Kidney glomerular epithelial cell (primary cell): ENCODE measurements at places on chromosomes 4 and X.

- DNase-seq: no peak
Measured at GRCh38 chr4:157221426-157221894, 932 bp downstream of the GRIA2 start.

GRCh38 chr4:155709918-155710317, 43.3 kb downstream of the GUCY1A1 start:
- DNase-seq: no peak

DNA sequence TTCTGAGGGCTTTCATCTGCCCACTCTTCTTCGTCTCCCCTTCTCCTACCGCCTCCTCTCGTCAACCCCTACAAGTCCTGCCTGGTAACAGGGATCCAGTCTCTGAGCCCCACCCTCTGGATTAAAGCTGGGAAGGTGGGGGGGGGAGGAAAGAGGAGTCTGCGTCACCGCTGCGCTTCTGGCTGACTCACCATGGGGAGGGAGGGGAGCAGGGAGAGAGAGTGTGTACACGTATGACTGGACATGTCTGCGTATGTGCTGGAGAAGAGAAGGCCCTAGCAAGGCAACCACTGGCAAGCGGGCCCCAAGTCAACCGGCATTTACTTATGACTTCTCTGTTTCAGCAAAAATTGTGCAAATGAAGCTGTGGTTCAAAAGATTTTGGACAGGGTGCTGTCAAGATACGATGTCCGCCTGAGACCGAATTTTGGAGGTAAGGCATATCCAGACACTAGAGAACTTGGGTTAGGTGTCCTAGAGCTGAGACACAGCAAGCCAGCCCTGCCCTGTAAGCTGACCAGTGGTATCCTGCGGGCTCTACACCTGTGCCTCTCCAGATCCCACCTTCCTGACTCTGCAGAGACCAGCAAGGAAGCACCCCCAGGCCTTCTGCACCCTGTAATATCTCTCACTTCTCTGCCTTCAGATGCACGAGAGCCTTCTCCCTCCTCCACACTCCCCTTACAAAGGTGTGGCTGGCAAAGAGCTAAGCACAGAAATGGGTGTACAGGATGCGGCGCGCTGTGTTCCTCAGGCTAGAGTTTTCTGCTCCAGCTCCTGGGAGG, 2.5 kb downstream of the GABRQ start:
- DNase-seq: no peak

DNA sequence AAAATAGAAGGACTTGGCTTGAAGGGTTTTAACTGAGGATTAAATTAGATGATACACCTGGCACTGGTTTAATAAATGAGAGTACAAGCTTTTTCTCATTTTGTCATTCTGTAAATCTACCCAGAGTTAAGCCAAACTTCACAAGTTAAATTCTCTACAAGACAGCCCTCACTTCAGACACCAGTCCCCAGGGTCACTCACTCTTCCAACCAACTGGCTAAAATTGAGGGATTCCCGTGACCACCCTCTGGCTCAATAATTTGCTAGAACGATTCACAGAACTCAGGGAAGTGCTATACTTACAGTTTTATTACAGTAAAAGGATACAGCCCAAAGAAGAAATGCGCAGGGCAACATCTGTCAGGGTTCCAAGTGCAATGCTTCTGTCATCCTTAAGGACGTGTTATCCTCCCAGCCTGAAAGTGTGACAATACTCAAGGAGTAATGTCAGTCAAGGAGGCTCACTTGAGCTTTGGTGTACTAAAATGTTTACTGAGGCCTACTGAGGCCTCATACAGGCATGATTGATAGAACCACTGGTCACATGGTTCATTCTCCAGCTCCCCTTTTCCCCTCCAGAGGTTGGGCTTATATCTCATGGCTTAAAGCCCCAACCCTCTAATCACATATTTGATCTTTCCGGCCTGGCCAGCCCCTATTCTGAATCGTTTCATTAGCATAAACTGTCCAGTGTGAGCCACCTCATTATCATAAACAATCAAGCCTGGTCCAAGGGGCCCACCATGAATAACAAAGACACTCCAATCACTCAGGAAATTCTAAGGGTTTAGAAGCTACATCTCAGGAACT, 9.6 kb upstream of the TMSB4X start:
- no peak for DNase-seq

GRCh38 chr4:185914583-185915199, 102.7 kb upstream of the SORBS2 start:
- no peak for DNase-seq

GRCh38 chr4:168601899-168602298, 105.0 kb downstream of the PALLD start:
- no peak for DNase-seq

DNA sequence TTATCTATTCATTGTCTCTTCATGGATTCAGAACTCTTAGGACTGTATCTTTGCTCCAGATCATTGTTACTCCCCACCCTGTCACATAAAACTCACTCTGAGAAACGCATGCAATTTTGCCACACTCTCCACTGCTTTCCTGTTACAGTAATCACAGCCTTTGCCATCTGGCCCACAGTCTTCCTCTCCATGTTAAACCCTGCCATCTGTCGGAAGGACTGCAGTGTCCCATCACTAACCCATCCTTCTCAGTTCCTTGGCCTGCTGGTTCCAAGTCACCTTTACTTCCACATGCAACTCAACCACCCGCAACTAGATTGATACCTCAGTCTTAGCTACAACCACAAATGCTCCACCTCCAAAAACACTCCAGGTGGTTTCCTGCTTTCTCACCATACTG, 308.7 kb upstream of the FAM241A start:
- DNase-seq: no peak

GRCh38 chr4:15703439-15703838, 574 bp downstream of the BST1 start:
- DNase-seq: no peak

- DNase-seq: no peak
Measured at GRCh38 chr4:98305576-98305975, 44.4 kb downstream of the RAP1GDS1 start.

DNA sequence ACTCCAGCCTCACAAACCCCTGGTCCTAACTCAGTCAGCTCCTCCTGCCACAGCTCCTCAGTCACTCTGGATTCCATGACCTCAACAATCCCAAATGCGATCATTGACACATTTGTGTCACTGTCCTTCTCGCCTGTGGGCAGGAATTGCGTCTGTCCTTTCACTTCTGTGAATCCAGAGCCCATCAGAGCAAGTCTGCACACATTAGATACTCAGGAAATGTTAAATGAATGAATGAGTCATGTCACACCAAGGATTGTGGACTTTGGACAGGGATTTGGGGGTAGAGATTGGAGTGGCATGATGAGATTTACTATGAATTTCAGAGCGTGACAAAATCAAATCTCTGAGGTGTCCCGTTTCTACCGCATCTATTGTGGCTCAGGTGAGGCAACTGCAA, 11.8 kb upstream of the CLDN24 start:
- DNase-seq: peak; percentile 10

DNA sequence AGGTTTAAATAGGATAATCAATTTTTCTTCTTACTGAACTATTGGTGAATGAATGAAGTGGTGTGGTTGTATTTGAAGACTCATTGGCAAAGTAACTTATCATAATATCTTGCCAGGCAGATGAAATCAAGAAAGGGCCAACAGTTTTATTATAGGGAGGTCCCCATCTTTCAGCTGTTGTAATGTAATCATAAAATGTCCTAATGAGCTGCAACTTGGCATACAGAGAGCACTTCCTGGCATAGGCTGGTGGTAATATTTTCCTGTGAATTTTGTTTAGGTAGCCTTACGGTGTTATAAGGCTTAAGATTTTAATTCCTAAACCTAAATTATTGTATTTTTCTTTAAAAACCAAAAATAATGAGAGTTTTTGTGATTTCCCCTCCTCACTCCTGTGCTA, 17.5 kb downstream of the FHIP1A start:
- no peak for DNase-seq

- DNase-seq: no peak
Measured at GRCh38 chr4:30182786-30183185, 537.4 kb upstream of the PCDH7 start.

DNA sequence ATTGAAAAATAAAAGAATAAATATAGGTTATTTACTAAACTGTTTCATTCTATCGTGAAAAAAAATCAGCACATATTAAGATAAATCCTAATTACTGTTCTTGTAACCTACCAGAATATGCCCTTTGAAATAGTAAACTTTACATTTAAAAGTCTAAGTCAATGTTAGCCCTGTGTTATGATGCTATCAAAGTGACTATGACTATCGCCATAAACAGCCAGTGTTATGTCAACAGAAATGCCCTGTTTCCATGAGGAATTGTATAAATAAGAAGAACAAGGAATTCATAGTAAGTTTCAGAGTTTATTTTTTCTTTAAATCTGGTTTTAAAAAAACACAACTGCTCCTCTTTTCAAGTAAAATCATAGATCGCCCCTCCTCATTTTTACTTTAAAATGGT, 11.4 kb downstream of the NR3C2 start:
- DNase-seq: no peak

DNA sequence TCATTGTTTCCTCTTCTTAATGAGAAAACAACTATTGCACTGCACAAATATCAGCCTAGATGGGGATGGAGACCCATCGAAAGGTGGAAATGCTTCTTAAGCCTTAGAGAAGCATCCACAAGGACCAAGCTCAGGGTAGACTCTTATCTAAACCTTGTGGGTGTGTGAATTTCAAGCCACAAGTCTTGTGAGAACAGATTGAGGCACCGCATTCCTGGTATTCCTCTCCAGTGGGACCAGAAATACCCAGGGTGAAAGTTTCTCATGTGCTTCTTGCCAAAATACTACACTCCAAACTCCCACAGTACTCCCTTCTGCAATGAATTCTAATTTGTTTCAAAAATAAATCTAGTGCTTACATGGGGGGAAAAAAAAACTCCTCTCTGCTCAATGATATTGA, 375.6 kb downstream of the PDGFC start:
- DNase-seq: no peak
